ENCODE measurements at places on chromosomes 16 and 17.

DNA sequence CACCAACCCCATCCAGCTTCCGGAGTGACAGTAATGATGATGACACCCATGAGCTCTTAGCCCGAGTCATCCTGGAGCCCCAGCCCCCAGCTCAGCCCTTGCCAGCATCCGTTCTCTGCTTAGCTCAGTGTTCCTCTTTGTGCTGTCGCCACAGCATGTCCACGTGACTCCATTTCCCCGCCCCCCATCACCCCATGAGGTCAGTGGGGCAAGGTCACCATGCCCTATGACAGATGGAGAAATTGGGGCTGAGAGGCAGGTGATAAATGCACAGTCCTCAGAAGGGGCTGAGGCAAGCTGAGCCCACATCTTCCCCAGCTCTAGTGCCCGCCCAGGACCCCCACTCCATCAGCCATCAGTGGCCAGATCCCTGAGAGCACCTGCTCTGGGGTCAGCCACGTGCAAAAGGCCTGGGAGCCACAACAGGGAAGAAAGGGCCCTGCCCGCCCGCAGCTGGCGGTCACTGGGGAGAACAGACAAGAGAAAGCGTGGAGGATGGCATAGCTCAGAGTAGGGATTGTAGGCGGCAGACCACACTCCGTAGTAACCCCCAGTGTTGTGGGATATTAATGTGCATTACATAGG lies 17.1 kb downstream of the ITGB4 start:
- peak; percentile 94 for DNase-seq

DNA sequence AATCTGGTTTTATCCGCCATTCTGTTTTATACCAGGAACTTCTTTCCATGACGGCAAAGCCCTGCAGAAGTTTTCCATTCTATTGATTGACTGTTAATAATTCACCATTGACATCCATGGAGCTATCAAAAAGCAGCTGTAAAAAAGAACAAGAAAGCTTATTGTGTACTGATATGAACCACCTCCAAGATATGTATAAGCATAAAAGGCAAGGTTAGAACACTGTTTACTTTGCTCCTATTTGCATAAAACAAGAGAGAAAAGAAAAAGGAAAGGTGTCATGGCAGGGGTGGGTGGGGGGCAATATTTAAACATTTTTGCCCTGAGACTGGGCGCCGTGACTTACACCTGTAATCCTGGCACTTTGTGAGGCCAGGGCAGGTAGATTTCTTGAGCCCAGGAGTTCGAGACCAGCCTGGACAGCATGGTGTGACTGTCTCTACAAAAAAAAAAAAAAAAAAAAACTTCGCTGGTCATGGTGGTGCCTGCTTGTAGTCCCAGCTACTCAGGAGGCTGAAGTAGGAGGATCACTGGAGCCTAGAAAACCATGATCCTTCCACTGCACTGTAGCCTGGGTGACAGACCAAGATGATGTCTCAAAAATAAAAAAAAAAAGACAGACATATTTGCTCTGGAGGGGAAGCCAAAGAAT lies 52.5 kb downstream of the TMEM114 start:
- DNase-seq: no peak

GRCh38 chr16:60414613-60415012 lies 1621.6 kb downstream of the CDH8 start:
- no peak for DNase-seq

GRCh38 chr17:64775701-64776570 lies 113.8 kb upstream of the SMURF2 start:
- no peak for DNase-seq

- DNase-seq: peak; percentile 82
Observed at GRCh38 chr17:74923538-74924249, 379 bp upstream of the OTOP2 start.

DNA sequence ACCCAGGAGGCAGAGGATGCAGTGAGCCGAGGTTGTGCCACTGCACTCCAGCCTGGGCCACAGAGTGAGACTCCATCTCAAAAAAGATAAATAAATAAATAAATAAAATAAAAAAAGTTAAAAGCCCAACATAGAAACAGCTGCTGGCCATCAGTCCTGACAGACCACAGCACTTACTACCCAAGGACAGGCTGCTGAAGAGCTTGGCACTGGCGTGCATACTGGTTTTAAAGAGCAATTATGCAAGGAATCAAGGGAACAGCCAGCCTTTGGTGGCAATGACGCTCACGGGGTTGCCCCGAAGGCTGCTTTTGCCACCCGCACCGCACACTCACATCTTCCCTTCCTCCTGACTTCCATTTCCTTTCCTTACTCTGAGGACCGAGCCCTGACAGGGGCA lies 4.2 kb downstream of the PLD6 start:
- no peak for DNase-seq

DNA sequence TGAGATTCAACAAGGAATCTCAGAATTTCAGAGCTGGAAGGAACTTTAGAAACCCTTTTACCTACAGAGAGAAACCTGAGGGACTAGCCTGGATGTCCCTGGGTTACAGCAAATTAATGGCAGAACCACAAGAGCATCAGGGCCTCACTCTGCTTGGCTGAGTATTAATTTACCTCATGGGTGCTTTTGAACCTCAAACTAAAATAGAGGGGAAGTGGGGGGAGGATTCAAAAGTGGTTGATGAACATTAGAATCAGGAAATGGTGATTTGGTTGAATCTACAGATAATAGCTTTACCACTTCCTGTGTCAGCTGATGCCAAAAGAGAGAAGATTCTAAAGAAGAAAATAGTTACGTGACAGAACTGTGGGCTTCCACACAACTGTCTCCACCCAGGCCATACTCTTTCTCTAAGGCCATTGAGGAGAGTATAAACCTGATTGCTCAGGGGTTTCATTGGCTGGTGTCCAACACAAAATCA lies 11.3 kb upstream of the SKAP1 start:
- peak; percentile 9 for DNase-seq

DNA sequence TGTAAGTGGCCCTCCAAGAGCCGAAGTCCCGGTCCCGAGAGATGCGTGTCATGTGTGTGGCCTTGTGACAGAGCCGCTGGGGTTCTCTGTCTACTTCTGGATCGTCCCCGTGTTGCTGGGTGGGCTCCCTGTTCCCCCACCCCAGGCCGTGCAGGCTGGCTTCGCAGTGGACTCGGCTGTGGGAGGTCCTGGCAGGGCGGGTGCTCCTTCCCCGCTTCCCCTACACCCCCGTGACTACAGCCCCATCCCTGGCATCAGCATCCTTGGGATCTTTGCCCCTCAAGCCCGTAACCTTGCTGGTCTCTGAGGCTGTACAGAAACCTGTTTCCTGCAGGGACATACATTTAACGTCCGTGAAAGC lies 136.3 kb downstream of the BANP start:
- no peak for DNase-seq

DNA sequence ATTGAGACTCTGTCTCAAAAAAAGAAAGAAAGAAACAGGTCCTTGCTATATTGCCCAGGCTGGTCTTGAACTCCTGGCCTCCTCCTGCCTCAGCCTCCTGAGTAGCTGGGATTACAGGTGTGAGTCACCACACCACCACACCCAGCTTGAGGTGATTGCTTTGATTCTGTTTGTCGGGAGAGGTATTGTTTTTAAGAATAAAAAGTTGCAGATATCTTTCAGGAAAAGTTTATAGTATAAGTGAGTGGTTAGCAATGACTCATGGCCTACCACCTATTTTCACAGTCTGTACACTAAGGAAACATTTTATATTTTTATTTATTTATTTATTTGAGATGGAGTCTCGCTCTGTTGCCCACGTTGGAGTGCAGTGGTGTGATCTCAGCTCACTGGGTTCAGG lies 45.0 kb downstream of the RHOT1 start:
- no peak for DNase-seq

DNA sequence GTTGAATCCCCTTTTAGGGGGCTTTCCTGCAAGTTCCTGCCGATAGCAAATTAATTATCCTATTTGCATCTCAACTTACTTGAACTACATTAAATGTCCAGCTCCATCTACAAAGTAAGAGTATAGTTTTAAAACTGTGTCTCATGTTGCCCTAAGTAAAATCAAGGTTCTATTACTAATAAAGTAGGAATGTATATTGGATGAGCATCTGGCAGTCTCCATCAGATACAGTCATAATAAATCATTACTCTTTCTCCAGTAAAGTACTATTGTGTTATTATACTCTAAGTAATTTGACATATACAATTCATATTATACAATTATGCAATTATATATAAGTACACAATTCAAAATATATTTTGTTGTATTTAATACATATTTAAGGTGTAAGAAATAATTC lies 249.3 kb downstream of the CEP112 start:
- no peak for DNase-seq

DNA sequence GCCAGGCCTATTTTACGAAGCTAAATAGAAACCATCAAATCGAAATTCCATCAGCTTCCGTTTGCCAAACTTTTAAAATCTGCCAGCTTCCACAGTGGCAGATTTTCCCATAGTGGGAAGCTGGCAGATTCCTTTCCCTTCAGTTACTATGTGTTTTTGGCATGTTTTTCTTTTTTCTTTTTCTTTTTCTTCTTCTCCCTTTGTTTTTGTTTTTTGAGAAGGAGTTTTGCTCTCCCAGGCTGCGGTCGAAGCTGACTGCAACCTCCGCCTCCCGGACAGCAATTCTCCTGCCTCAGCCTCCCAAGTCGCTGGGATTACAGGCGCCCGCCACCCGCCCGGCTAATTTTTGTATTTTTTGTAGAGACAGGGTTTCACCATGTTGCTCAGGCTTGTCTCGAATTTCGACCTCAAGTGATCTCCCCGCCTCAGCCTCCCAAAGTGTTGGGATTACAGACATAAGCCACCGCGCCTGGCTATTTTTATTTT lies 684 bp upstream of the CWC25 start:
- DNase-seq: no peak

DNA sequence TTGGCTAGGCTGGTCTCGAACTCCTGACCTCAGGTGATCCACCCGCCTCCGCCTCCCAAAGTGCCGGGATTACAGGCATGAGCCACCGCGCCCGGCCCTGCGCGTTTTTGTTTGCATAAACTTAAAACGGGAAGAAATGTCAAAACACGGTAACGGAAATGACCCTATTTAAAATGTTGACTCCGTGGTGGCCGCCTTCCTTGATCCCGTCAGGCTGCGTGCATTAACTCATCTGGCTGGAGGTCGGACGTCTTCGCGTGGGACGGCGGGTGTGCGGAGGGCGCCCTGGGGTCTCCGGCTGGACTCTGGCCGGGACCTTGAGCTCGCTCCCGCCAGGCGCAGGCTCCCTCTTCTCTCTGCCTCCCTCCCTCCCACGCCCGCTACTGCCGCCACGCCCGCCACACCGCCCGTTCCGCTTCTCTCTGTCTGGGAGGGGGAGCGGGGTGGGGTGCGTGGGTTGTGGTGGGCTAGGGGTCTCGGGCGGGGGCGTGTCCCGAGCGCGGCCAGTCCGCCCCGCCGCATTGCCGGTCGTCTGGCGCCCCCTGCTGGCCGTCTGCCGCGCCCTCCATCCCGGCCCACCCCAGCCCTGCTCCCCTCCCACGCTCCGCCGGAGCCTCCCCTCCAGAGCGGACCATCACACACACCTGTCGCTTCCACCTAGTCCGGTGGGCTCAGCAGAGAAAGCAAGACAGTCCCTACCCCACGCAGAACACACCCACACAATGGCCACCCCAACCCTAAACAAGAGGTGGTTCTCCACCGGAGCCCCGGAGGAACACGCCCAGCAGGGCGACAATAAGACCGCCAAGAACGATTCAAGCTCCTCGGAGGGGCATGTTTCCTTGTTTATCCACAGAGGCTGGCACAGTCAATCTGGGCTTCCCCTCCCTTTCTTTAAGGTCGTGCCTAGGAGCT lies 1.2 kb upstream of the CCDC42 start:
- peak; percentile 71 for DNase-seq

DNA sequence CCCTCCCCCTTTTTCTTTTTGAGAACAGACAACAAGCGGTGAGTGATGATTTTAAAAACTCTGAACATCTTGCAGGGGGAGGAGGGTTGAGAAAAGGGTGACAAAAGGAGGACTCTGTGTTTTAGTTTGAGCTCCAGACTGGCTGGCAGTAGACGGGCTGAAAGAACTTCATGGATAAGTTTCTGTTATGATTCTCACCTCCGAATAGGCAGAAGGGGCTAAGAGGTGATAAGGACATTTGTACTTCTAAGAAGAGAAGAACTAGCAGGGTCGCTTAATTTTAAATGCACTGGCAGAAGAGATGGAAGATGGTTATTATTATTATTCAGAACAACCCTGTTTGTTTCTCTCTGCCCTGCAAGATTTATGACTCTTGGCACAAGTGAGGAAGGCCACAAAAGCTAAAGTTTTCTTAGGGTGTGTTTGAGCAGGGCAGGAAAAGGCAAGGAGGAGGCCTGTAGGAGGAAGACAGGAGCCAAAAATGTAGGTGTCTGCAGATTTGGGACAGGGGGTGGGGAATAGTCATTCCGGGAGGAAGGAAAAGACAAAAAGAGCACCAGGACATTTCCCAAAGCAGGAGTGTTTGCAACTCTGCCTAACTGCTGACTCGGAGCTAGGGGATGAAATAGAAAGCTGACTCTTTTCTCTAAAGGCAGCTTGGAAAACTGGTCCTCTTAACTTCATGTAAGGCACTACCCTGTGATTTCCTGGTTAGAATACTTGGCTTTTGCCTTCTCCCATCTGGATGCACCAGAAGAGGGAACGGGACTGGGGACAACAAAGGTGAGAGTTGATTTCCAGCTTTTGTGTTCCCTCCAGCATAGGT lies 11.9 kb upstream of the HOXB2 start:
- DNase-seq: no peak

DNA sequence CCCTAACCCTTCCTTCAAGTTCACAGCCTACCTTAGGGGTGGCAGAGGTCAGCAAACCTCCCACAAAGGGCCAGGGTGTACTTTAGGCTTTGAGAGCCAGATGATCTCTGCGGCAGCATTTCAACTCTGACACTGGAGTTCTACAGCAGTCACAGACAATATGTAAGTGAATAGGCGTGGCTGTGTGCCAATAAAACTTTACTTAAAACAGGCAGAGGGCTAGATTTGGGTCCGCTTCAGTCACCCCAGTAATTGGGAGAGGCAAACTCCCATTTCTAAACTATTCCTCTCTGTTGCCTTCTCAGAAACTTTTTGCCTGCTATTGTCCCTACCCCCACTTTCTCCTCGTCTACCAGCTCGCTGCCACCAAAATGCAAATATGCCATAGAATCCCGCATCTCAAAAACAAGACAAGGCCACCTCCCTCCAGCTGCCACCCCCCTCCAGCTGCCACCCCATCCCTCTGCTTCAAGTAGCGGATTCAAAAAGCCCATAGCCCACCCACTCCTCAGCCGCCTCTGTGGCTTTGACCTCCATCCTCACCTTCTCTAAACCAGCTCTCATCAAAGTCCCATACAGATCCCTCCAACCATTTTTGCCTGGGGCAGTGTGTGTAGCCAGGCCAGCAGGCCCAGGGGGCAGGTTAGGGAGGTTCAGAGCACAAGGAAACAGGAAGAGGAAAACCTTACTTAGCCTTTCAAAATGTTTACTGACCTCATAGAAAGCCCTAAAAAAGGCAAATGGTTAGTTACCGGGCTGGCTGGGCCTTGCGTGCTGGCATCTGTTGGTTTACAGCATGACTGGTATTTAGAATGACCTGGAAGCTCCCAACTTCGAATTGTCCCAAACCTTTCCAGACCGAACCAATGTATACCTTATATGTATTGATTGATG lies 19.9 kb upstream of the DNAH17 start:
- peak; percentile 32 for DNase-seq

- DNase-seq: no peak
Observed at GRCh38 chr16:83768986-83769385, 38.8 kb upstream of the HSBP1 start.

GRCh38 chr17:48290378-48290777 lies 139.6 kb downstream of the SKAP1 start:
- DNase-seq: no peak

GRCh38 chr16:6576606-6577005 lies 756.0 kb upstream of the RBFOX1 start:
- DNase-seq: no peak

All from suppressor macrophage treated with lipopolysaccharide for 4 hours (primary cell).